ENCODE measurements at places on chromosomes 7 and 10.
A peak's percentile ranks its signal among the peaks of the same experiment; 100 is the strongest.

- DNase-seq, result no peak
Measured at GRCh38 chr10:28661035-28661434, 16.3 kb upstream of the BAMBI start.

DNA sequence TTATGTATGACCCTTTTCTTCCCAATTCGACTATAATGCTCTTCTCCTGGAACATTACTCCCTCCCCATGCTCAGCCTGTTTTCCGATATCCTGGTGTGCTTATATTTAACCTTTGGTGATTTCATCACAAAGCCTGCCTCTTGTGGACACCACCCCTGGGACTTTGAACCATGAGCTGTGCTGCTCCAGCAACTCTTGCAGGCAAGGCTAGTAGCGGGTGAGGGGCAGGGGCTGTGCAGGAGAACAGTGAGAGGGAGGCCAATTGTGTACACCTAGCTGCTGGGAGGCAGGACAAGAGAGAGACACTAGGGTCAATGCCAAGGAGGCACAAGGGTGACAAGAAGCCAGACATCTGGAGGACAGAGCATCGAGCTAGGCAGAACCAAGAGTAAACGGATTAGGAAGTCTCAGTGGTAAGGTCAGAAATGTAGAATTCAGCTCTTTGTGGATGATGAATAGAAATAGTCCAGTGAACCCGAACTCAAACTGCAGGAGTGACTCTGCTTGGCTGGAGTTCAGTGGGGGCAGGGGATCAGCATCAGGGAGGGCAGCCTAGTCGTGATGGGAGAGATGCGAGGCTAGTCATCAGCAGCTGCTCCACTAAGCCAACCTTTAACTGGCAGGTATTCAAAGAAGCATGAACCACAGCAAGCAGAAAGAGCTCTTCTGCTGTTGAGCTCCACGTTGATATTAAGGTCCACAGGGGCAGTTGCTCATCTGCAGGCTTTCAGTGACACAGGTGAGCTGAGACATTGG is 31.0 kb upstream of the MKI67 start:
- no peak for DNase-seq

- no peak for DNase-seq
Measured at GRCh38 chr7:46244757-46245156, 323.7 kb upstream of the IGFBP3 start.

DNA sequence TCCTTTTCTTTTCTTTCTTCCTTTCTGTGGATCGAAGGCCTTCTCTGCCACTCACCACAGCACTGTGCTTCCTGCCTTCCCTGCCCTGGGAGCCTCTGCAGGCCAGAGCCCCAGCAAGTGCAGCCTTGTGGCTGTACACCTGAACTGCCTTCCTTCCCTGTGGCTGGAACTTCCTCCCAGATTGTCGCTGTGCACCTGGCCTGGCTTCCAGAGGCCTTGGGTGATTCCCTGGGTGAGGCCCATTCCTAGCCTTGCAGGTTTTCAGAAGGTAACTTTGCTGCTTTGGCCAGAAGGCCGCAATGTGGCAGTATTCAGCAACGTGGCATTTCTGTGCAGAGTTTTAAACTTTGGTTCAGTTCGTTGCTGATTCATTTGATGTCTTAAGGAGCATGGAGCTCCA is 50.1 kb upstream of the RASGEF1A start:
- DNase-seq, result no peak

DNA sequence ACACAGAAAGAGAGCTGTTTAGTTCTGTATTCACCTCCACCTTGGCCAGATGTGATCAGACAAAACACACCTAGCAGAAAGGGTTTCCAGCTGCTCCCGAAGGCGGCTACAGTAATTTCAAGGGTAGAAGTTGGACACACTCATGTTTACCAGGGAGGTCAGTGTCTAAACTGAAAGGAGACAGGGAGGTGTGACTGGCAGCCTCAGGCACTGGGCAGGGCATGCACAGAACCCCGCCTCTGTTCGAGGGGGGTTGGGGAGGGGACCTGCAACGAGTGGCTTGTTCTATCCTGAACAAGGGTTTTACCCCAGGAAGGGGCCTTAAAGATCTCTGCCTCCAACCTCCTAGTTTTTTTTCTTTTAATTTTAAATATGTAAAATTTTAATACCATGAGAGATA is 49.6 kb downstream of the BPGM start:
- no peak for DNase-seq

GRCh38 chr10:21494191-21495001 is 31.1 kb downstream of the SKIDA1 start:
- no peak for DNase-seq

GRCh38 chr10:101151395-101151794 is 20.3 kb downstream of the TLX1 start:
- no peak for DNase-seq

GRCh38 chr10:8790390-8790789 is 735.9 kb downstream of the GATA3 start:
- no peak for DNase-seq

DNA sequence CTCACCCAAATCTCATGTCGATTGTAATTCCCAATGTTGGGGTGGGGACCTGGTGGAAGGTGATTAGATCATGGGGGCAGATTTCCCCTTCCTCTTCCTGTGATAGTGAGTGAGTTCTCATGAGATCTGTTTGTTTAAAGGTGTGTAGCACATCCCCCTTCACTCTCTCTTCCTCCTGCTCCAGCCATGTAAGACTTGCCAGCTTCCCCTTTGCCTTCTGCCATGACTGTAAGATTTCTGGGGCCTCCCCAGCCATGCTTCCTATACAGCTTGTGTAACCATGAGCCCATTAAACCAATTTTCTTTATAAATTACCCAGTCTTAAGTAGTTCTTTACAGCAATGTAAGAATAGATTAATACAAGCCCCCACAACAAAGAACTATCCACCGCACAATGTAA is 109.9 kb upstream of the JAZF1 start:
- DNase-seq, result no peak

- DNase-seq, result no peak
Measured at GRCh38 chr10:94111367-94111766, 117.6 kb downstream of the PLCE1 start.

DNA sequence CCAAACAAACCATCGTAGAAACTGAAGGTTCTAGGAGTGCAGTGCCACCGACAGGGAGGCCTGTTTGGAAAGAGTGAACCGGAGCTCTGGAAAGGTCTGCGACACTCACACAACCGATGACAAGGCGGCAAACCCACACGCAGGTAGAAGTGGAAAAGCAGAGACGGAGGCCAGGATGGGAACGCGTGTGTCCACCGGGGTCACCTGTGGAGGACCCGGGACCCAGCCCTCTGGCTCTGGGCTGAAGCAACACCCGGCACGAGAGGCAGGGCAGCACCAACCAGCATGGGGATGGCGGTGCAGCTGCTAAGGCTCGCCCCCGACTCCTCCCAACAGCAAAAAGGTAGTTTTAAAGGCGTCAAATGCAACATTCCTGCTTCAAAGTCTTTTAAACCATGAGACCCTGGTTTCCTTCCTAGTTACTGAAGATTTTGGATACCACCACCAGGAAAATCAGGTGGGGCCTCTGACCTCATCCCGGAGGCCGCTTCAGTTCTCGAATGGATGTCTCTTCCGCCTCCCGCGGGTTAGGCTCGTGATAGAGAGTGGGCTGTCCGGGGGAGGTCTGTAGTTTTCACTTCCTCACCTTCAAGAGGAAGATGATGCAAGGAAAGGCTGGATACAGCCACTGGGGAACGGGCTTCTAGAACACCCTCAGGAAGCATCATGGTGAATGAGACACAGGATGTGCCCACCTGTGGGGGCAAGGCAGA is 115.5 kb downstream of the SMURF1 start:
- DNase-seq, result no peak

- no peak for DNase-seq
Measured at GRCh38 chr7:122219253-122219865, 75.3 kb upstream of the AASS start.

DNA sequence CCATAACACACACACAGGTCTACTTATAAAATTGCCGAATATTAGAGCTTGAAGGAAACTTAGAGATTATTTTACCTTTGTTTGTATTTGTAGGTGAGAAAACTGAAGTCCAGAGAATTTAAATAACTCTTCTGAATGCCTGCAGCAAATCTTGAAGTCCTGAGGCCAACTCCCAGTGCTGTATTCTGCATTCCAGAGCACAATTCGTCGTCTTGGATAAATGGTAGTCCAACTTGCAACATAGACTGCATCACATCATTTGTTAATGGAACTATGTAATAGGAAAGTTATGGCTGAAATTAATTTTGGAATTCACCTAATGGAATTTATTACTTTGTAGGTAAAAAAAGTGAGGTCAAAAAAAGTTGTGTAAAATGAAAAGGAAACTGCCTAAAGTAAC is 37.3 kb upstream of the SEMA3D start:
- DNase-seq, result no peak

DNA sequence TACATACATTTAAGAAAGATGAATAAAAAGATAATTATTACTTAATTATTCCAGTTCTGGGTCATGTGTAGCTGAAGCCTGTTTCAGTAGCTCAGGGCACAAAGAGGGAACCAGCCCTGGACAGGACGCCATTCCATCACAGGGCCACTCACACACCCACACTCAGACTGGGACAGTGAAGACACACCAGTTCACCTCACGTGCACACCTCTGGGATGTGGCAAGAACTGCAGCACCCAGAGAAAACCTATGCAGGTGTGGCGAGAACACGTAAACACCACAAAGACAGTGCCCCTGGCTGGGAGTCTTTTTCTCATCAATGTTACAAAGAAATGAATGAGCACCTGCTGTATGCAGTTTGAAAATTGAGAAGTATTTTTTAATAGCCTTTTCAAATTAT is 1.6 kb upstream of the IDI1 start:
- no peak for DNase-seq

DNA sequence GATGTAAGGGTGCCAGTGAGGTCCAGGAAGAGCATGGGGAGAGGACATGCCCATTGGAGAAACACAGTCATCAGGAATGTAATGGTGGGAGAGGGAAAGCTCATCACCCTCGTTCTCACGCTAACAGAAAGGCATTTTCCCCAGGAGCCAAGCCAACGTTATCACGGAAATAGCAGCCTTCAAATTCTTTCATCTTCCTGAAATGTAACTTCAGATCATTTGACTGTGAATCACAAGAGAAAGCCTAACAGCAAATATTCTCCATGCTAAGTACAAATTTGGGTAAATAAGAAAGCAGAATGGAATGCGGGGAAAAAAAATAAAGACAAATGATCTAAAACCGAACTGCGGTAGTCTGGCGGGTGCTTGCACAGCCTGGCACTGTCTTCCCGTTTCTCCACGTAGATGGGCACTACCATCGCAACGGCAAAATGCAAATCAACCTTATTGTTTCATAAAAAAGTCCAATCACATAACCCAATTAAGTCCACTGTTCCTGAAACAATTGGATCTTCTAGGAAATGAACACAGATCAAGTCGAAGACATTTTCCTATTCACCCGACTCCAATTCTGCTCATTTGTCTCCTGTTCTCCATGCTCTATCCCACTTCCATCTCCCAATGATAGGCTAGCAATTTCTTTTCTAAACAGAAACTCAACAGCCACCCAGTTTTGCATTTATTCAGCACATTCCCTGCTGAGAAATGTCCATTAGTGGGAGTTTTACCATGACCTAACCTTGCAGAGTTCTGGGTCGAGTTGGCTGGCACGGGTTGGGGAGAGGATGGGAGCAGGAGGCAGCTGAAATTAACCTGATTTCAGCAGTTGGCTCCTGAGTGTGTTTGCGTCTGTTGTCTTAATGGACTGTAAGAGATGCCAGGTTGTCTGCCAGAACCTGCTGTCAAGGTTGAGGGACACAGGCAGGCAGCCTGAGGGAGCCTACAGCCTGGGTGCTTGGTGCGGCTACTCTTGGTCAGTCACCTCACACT is 74.6 kb upstream of the FRMD4A start:
- DNase-seq, result no peak

GRCh38 chr10:127424594-127425264 is 124.4 kb upstream of the NPS start:
- DNase-seq, result no peak

DNA sequence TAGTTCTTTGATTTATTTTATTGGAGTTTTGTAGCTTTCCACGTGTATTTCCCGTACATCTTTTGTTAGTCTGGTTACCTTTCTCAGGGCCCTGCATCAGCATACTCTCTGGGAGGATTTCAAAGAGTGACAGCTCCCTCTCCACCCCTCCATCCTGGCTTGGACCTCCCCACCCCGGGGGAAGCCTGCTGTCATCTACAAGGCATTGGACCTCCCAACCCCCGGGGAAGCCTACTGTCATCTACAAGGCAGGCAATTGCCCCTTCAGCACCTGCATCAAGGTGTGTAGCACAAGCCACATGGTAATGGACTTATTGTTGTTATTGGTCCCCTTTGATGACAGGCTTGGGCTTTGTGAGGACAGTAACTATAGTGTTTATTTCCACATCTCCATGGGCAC is 390.1 kb downstream of the TCERG1L start:
- DNase-seq, result no peak

- no peak for DNase-seq
Measured at GRCh38 chr7:116702046-116702785, 30.2 kb downstream of the MET start.

GRCh38 chr10:81872206-81872862 is 2.7 kb upstream of the NRG3 start:
- no peak for DNase-seq

GRCh38 chr7:7641129-7641663 is 644 bp downstream of the UMAD1 start:
- DNase-seq, result no peak

- DNase-seq, result peak; percentile 64
Measured at GRCh38 chr7:43314379-43315158, 202.1 kb downstream of the HECW1 start.

- no peak for DNase-seq
Measured at GRCh38 chr7:84191842-84192241, 2.7 kb downstream of the SEMA3A start.

GRCh38 chr10:31101123-31101522 is 69.5 kb upstream of the ZNF438 start:
- peak; percentile 31 for DNase-seq

DNA sequence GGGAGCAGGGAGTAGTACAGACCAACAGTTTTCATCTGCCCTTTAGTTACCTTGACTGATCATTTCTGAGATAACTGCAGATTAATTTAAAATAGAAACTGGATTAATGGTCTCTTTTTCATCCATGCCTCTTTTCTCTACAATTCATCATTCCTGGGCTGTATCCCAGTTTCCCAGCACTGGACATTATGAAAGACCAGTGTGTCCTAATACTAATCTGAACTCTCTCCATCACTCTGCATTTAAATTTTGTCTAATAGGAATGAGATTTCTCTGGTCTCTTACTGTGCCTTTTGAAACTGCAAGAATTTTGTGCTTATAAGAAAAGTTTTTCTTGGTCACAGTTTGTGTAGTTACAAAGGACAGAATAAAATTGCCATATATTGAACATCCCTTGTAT is 12.7 kb downstream of the PLEKHA8 start:
- no peak for DNase-seq

Data from stimulated activated effector memory CD8-positive, alpha-beta T cell treated with anti-CD3 and anti-CD28 coated beads, Interleukin-12 subunit alpha, Interleukin-12 subunit beta, amount 100 ng/mL, for 72 hours (primary cell).